NCI-H1105 treated with DMSO at 0.1 percent for 48 hours (cell line): ENCODE measurements at places on chromosomes 3 and 15.
A peak's percentile ranks its signal among the peaks of the same experiment; 100 is the strongest.

DNA sequence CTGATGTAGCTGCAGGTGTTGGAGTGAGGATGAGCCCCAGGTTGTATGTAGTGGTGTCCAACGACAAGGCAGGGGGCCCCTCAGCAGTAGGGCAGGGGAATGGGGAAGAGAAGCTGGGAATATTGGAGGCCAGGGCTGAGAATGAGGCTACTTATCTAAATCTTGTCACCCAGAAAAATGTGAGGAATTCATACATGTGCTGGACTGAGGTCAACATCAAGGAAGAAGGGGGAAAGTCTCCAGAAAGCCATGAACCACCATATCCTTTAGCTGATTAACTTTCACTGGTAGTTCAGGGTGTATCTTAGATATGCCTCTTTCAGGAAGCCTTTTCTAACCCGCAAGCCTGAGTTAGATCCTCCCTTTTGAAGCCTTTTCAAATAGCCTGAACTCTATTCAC is 22.6 kb upstream of the FSTL1 start:
- DNase-seq, result no peak

GRCh38 chr15:59491062-59491461 is 53.1 kb downstream of the FAM81A start:
- peak; percentile 80 for DNase-seq

GRCh38 chr3:147758771-147759170 is 349.6 kb downstream of the ZIC1 start:
- no peak for DNase-seq

- no peak for DNase-seq
Observed at GRCh38 chr3:52532517-52532837, 1.2 kb downstream of the NT5DC2 start.

- no peak for DNase-seq
Observed at GRCh38 chr3:79047581-79047980, 720.2 kb downstream of the ROBO1 start.
